ENCODE measurements at places on chromosomes 6 and 20.
A peak's percentile ranks its signal among the peaks of the same experiment; 100 is the strongest.

- no peak for DNase-seq
Measured at GRCh38 chr6:137206577-137206976, 12.6 kb downstream of the IFNGR1 start.

GRCh38 chr6:165881806-165882205 lies 218.8 kb upstream of the PDE10A start:
- no peak for DNase-seq

- DNase-seq, result no peak
Measured at GRCh38 chr6:27209659-27210269, 37.7 kb upstream of the PRSS16 start.

GRCh38 chr6:112054555-112055190 lies 769 bp downstream of the CCN6 start:
- DNase-seq, result no peak

DNA sequence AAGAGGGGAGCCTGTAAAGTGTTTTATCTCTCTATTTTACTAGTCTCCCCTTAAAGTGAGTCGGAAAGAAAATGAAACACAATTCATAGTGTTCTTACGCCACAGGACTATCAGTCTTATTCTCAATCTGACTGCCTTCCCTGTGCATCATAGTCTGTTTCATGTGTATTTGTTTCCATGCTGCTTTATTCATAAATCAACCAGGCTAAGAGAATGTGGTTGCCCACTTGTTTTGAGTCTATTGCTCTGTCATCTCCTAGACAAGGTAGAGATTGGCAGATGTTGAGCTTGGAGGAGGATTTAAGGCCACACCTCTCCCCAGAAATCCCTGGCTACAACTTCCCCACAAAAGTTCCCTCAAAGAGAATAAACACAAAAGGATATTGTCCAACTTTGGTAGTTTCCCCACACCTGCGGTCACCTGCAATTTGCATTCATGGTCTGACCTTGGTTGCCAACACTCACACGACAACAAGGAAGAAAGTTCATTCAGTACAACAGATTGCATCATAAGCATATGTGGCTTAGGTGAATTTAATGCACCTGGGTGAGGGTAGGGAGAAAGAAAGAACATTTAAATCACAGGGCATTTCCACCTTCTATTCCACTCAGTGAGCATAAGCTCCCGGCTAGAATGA lies 167.1 kb upstream of the FBXL4 start:
- no peak for DNase-seq

- no peak for DNase-seq
Measured at GRCh38 chr20:9829835-9830234, 9.0 kb downstream of the PAK5 start.

- no peak for DNase-seq
Measured at GRCh38 chr6:70221025-70221714, 81.7 kb downstream of the COL9A1 start.

GRCh38 chr6:168865-169455 lies 123.3 kb upstream of the DUSP22 start:
- DNase-seq, result no peak

- DNase-seq, result no peak
Measured at GRCh38 chr6:151763938-151764680, 43.4 kb upstream of the ESR1 start.

GRCh38 chr6:134550604-134551003 lies 232.7 kb upstream of the SGK1 start:
- DNase-seq, result no peak

DNA sequence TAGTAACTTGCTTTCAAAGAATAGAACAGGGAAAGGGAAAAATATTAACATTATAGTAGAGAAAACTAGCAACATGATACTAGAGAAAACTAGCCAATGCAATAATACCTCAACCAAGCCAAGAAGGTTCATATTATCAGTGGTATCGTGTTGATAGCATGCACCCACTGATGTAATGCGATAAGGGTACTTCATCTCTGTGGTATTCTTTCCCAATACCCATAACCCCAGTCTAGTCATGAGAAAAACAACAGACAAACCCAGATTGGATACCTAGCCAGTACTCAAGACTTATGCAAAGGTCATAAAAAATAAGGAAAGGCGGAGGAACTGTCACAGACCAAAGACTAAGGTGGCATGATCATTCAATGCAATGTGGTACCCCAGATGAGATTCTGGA lies 21.0 kb downstream of the BLOC1S5 start:
- DNase-seq, result no peak

GRCh38 chr6:34959224-34959623 lies 70.2 kb downstream of the ANKS1A start:
- no peak for DNase-seq

DNA sequence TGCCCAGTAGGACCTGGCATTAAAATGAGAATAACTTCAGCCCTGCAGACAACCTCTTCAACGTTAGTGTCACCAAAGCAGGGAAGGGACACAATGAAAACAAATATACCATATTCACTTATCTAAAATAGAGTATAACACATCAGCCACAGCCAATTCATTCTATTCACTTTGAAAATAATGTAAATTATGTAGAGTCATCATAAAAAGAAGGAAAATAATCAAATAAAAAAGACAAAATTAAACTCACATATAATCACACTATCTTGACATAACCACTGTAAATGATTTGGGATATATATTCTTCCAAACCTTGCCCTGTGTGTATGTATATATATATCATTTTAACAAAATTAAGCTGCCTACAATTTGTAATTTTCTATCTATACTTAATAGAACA lies 78.1 kb upstream of the HEY2 start:
- no peak for DNase-seq

DNA sequence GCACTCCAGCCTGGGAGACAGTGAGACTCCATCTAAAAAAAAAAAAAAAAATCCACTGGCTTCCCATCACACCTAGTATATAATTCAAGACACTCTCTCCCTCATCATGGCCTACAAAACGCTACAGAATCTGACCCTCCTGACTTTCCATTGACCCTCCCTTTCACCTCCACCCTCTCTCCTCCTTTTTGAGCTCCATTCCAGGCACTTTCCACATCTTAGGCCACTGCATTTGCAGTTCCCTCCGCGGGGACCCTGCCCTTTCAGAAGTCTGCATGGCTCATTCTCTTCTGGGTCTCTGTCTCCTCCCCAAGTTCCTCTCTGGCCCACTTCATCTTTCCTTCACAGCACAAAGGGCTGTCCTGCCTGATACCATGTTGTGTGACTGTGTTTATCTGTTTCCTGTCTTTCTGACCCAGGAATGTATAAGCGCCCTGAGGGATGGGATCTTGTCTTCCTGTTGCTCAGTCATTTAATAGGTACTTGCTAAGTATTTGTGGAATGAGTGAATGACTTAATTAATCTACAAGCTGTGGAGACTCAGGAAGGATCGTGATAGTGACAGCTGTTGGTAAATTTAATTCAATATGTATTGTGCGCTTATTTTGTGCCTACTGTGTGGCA lies 35.2 kb downstream of the NCR2 start:
- no peak for DNase-seq

- DNase-seq, result no peak
Measured at GRCh38 chr6:1885576-1886011, 275.9 kb downstream of the FOXC1 start.

DNA sequence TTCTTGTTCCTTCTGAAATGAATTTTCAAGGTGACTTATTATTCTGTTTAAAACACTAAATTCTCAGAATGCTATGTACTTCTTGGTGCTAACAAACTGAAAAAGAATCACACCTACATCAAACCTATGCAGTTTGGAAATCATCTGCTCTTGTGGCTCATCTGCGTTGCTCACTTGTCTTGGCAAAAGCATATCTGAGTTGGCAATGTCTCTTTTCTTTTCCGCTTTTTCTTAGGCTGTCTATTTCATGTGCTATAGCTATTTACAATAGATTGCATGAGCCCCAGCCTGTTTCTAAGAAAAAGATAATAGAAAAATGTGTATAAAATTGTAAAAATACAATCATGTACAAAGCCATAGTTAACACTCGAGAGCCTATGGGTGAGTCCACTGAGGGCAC lies 348.9 kb upstream of the AGPAT4 start:
- no peak for DNase-seq

- no peak for DNase-seq
Measured at GRCh38 chr6:136788069-136788902, 4.0 kb downstream of the MAP3K5 start.

GRCh38 chr6:123551939-123552707 lies 84.6 kb downstream of the TRDN start:
- DNase-seq, result no peak

GRCh38 chr6:79208816-79209215 lies 25.7 kb downstream of the HMGN3 start:
- DNase-seq, result no peak

GRCh38 chr6:106084106-106084988 lies 1.8 kb upstream of the PRDM1 start:
- DNase-seq, result no peak

DNA sequence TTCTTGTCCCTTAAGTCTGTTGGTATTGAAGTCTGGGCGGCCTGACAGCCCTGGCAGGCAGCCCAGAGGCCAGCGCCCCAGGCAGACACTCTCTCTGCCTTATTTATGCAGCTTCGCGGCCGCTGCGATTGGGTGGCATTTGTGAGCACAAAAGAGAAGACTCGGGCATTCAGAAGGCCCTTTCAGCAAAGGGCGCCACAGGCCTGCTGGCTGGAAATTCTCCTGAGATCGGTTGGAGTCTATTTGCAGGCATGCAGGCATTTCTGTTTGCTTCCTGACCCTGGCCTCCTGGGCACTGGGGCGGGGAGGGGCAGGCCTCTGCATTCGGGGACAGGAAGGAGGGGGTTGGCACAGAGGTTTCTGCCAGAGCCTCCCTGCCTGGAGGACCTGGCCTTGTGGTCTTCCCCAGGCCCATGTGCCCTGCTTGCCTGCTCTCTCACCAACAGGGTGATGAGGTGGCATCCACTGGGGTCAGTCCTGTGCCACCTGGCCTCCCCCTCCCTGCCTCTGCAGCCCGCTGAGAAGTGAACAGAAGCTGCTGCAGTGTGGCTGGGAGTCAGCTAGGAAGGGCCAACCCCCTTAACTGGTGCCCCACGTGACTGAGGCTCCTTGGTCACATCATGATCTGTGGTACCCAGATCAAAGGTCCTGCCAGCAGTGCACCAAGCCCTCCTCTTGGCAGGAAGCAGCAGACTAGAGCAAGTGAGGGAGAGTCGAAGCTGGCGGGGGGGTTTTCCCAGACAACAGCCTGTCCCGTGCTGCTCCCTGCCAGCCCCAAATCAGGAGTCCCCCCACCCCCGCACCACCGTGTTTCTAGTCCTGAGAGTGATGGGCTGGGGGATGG lies 16.6 kb upstream of the CCDC167 start:
- DNase-seq, result peak; percentile 66
